ENCODE measurements at places on chromosomes 5 and 9.
A peak's percentile ranks its signal among the peaks of the same experiment; 100 is the strongest.

GRCh38 chr5:97044052-97044451 lies 98.4 kb downstream of the LIX1 start:
- no peak for DNase-seq

GRCh38 chr5:107717816-107718215 lies 47.1 kb upstream of the EFNA5 start:
- DNase-seq = no peak

- peak; percentile 70 for DNase-seq
Measured at GRCh38 chr5:110726249-110727024, at the start of gene TMEM232. Gene TMEM232 (minus strand): TSS chr5:110726671. CDS start chr5:110667352, 59,319 bp downstream.

GRCh38 chr5:38607930-38608564 lies 51.6 kb upstream of the LIFR start:
- no peak for DNase-seq

All from C1 segment of cervical spinal cord (tissue), 14 donors.